ENCODE measurements at places on chromosomes 11 and 22.

DNA sequence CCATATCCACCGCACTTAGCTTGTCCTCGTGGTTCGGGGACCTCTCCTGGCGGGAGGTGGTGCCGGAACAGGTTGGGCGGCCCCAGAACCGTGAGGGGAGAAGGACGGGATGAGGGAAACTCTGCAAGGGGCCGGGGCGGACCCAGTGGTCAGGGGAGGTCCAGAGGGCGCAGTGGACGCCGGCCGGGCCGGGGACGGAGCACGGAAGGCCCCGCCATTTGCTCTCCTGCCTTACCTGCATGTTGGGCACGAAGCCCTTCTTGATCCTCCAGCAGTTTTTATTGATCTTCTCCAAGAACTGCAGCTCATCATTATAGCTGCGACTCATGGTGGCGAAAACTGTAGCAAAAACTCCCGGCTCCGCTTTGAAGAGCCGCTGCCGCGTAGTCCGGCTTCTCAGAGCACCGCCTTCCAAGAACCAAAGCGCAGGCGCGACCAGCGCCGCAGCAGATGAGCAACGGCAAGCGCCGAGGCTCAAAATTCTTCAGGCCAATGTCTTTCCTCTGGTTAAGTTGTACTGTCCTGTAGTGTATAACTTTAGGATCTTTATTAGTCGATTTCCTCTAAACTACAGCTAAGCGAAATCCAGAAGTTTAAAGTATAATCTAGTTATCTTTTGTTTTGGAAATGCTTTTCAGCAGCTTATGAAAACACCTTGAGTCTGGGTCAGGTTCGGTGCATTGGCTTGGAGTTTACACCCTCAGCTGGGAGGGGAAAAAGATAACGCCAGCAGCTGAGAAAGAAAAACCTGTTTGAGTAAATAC lies at the start of gene RTCB:
TSS of gene RTCB (minus strand) at position 419 of the 764 bp plus-strand sequence. CDS start at position 328, 91 bp downstream.
- DNase-seq = peak; percentile 88

- no peak for DNase-seq
Measured at GRCh38 chr11:62132689-62133293, 9.0 kb downstream of the INCENP start.

DNA sequence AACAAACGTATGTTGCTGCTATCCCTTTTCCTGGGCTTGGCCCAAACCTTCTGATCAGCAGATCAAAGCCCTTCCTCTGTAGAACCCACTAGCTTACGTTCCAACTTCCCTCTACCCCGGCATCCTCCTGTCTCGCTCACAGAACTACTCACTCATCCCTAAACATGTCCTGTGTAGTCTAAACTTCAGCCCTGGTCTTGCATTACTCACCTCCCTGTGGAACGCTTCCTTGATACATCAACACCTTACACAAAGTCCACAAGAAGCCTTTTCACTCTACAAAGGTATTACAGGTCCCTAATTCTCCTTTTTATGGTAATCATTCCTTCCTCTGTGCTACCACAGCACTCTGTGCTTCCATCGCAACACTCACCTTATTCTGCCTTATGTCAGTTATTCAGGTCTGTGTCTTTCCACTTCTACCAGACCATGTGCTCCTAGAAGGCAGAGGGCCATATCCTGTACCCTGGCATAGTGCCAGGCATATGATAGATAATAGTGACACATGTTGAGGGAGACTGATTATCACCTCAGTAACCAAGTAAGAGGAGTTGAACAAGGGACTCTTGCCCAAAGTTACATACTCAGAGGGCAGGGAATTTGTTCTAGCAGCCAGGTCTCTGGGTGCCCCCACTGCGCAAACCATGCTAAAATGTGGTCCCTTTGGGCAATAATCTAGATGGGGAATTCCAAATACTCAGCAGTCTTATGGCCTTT lies 41.6 kb downstream of the USP35 start:
- no peak for DNase-seq

- DNase-seq = no peak
Measured at GRCh38 chr11:117075186-117075585, 23.0 kb downstream of the SIK3 start.

- DNase-seq = no peak
Measured at GRCh38 chr11:1682225-1682905, 14.6 kb upstream of the KRTAP5-6 start.

DNA sequence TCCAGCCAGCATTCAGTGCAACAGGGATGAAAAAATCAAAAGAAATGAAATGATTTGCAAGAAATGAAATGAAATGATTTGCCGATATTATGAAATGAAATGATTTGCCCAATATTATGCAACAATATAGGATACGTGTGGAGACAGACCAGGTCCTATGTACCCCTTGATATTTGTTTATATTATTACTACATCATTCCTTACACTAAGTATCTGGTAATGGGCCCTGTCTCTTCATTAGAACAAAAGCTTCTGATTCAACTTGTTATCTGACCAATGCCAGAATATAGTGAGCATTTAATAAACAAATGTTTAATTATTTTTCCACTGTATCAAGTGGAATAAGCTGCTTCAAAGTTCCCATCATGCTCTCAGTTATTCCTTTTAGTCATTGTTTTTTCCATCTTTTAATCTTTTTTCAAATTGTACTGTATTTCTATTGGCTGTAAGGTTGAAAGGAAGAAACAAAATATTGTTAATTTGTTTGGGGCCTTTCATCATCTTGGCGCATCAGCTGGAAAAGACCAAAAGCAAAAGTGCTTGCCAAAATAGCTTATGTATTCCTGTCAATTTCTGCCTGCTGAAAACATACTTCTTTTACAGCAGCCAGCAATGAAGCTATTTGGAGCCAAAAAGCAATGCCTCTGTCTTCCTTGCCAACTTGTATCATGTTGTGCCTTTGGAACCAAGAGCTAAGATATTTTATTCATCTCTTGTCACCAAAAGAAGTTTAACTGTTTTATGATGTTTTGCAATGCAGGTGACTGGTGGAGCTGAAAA lies 2314.9 kb downstream of the LRRC4C start:
- no peak for DNase-seq

GRCh38 chr22:22942511-22943329 lies 55.1 kb downstream of the IGLL5 start:
- DNase-seq = peak; percentile 62

- peak; percentile 61 for DNase-seq
Measured at GRCh38 chr11:57527056-57527631, 3.4 kb downstream of the TIMM10 start.

DNA sequence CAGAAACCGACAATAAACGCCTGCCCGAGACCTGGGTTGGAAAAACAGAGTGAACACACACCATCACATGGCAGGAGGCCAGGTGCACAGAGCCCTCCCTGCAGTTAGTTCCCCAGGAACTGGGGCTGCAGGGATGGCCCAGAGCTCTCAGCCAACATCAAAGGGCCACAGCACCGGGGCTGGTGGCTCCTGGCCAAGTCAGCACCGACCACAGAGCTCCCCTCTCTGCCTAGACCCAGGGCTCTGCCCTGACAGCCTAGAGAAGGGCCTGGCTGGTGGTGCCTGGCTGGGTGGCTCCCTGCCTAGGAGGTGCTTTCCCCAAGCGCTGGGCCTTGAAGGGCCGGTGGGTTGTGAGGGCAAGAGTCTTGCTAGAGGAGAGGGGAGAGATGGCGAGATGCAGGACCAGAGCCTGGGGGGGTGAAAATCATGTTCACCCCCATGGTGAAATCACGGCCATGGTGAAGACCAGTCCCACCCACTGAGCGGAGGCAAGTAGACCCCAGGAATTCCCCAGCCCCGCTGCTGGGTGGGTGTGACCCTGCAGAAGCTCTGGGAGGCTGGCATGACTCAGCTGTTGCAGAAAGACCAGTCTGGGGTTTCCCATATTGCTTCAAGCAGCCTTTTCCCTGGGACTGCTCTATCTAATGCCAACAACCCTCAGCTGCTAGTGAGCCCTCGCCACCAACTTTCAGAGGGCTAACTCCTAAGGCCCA lies 7.2 kb upstream of the BID start:
- DNase-seq = peak; percentile 26

- DNase-seq = no peak
Measured at GRCh38 chr22:20063271-20064139, 16.5 kb upstream of the DGCR8 start.

GRCh38 chr11:43404406-43404805 lies 45.7 kb downstream of the TTC17 start:
- no peak for DNase-seq

DNA sequence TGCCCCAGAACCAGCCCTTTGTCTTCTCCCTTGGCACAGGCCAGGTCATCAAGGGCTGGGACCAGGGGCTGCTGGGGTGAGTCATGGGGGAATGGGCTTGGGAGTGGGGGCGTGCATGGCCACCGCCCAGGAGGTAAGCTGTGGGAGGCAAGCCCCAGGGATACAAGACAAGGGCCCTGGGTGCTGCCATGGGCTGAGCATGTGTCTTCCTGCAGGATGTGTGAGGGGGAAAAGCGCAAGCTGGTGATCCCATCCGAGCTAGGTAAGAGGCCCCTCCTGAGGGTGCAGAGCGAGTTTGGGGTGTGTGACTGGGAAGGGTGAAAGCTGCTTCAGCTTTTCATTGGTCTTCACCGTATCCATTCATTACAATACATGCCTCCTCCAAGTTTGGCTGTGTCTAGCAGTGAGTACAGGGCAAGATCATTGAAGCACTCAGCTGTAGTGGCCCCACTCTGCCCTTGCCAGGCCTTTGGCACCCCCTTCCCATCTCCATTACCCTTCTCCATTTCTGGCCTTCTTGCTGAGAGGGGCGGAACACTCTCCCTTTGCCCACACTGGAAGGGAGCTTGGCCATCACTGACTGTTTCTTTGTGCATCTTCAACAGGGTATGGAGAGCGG lies 2.5 kb downstream of the FKBP2 start:
- no peak for DNase-seq

DNA sequence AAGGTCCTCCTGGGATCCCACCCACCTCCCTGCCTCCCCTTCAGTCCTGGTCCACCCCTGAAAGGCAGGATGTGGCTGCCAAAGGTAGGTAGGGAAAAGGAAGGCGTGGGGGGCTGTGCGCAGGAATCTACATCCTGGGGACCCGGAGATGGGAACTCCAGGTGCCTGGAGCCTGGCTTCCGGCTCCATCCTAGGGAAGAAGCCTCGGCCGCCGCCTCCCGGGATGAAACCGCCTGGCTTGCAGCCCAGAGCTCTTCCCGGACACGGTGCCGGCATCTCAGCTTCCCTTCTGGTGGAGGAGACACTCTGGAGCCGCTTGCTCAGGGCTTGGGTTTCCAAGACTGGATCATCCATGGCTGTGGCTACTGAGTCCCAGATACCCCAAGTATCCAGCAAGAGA lies 33.3 kb upstream of the PDGFB start:
- DNase-seq = no peak

- no peak for DNase-seq
Measured at GRCh38 chr11:134516529-134516928, 104.5 kb upstream of the B3GAT1 start.

DNA sequence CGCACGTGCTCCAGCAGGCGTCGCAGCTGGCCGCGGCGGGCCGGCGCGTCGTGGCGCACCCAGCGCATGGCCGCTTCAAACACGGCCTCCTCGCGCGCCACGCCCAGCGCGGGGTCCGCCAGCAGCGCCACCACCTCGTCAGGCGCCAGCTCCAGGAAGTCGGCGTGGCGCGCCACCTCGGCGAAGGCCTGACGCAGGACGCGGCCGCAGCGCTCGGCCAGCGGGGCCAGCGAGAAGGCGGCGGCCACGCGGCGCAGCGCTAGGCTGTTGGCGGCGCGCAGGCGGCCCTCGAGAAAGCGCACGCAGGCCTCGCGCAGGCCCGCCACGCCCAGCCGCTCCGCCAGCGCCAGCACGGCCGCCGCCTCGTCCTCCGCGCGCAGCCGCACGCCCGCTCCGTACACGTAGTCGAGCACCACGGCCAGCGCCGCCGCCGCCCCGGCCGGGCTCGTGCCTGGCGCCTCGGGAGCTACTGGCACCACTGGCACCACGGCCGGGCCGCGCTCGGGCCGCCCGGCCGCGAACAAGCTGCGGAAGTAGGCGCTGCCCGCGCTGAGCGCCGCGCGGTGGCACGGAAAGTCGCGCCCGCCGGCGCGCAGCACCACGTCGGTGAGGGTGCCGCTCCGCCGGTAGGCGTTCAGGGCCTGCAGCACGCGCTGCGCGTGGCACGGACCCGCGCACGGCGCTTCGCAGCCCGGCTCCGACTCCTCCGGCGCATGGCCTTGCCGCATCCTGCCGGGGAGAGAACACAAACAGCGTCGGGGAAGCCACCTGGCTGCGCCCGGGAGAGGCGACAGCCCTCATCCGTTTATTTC lies 2.9 kb downstream of the KLHL35 start:
- peak; percentile 20 for DNase-seq

- DNase-seq = no peak
Measured at GRCh38 chr11:120517390-120517761, 5.8 kb downstream of the GRIK4 start.

DNA sequence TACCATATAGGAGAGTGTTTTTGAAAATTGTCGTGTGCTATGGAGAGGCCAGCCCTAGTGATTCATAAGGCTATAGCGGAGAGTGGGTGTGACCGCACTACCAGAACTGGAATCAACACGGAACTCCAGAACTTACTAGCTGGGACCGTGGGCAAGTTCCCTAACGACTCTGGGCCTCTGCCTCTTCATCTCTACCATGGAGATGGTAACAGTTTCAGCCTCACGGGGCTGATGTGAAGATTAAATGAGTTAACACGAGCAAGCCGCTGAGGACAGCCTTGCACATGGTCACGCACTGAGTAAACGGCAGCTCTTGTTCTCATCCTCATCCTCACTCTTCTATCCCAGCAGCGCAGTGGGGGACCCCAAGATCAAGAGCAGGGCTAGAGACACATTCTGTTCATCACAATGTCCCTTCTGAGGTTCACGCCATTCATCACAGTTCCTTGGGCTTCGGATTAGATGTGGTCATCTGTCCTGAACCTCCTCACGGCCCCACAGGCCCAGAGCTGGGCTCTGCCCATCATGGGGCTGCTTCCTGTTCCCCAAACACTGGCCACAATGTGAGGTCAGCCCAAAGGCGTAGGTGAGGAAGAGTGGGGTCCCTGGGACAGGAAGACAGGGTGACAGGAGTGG lies 47.2 kb upstream of the CD5 start:
- no peak for DNase-seq

GRCh38 chr11:28257761-28258160 lies 149.6 kb downstream of the METTL15 start:
- no peak for DNase-seq

Measured in stimulated activated CD8-positive, alpha-beta memory T cell treated with anti-CD3 and anti-CD28 coated beads, Interleukin-2, amount 100 ng/mL, for 1 hour (primary cell).